Heart left ventricle (tissue), 16 donors: ENCODE measurements at places on chromosomes 6 and 20. TPM values are rescaled to one million over a fixed set of nuclear protein-coding genes. Genes with fewer than 3 reads are reported as not detected.

Gene EYS
- 0.07 TPM for total RNA-seq

Gene SYNJ2
- total RNA-seq = 13.1 TPM

Gene ENPP1
- 1.6 TPM for total RNA-seq

Gene HRH3
- total RNA-seq = not detected

Gene C6orf15
- total RNA-seq = not detected

Gene GGTLC1
- not detected for total RNA-seq
